ENCODE measurements at places on chromosomes 7 and 10.

- no peak for DNase-seq
These were observed 35.5 kb upstream of the DGKI start for GRCh38 chr7:137882261-137882668.

GRCh38 chr10:98758463-98758862 lies 311.7 kb upstream of the HPS1 start:
- no peak for DNase-seq

- no peak for DNase-seq
These were observed 74.2 kb downstream of the MALSU1 start for GRCh38 chr7:23373151-23374004.

DNA sequence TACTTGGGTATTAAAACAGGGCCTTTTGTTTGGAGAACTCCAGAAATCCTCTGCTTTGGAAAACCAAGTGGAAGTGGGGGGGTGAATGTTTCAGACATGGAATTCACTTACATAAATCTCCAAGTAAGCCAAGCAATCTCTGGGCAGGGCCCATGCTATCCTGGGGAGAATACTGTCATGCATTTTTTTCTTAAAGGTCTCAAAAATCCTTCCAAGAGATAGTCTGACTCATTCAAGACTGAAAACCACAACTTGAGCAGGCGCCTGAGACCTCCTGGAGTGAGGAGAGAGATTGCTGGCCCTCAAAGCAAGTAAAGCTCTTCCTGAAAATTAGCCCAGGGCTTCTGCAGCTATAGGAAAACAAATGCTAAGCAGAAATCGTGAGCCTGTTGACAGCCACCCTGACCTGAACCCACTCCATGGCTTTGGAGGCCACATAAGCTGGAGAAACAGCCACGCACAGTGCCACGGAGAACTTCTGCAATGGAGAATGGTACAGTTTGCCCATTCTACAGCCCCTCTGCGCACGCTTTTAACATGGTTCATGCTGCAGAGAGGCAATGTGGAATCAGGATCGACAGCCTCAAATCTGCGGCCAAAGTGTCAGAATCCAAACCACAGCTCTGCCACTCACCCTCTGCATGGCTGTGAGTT lies 203.1 kb upstream of the AUTS2 start:
- no peak for DNase-seq

GRCh38 chr10:117627561-117627960 lies 85.0 kb downstream of the EMX2 start:
- DNase-seq = no peak

DNA sequence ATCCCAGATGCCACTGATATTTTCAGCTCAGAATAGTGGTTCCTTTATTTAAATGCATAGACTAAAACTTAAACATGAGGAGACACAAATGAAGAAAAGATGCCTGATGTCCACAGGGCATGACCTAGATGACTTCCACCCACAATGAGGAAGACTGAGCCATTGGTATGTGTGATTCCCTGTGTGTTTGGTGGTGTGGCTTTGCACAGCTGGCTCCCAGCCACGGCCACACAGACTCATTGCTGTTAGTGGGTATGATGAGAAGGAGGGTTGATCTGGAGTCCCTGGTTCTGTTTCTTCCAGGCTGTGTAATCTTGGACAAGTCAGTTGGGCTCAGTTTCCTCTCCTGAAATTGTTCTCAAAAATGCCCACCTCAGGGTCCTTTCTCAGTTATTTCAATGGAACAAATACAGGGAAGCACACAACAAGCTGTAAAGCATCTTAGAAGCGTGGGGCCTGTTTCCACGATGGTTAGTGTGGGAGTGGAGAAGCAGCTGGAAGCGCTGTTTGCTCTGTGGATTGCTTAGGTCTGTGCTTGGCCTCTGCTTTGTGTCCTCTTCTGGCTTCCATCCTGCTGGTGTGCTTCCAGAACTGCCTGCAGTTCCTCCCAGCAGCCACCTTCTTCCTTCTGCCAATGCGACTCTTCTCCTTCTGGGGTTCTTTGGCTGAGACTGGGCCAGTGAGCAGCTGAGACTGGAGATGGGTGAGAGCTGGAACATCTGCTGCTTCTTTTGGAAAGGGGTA lies 303.7 kb downstream of the BMPER start:
- no peak for DNase-seq

DNA sequence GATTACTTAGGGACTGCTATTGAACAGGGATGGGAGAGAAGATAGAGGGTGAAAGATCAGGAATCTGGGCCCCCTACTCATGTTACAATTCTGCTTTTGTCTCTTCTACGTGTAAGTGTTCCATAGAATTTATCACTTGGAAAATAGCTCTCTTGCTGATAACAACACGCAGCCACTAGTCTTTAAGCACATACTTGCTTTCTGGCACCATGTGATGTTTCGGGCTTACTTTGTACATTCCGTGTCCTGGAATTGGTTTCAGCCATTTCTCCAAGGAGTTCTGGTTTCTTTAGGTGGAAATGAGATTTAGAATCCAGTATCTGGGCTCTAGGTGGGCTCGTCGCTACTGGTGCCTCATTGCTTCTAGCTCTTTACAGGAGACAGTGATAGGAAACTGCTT lies 59.7 kb downstream of the TFAM start:
- no peak for DNase-seq

- DNase-seq = no peak
These were observed at the start of gene FGFBP3 for GRCh38 chr10:91909117-91909677. FGFBP3 (minus strand) TSS chr10:91909486; CDS start chr10:91908969, 517 bp downstream.

GRCh38 chr7:27082171-27082570 lies 13.6 kb downstream of the HOXA1 start:
- no peak for DNase-seq

- DNase-seq = no peak
These were observed 350.7 kb downstream of the ELMO1 start for GRCh38 chr7:37097983-37098382.

DNA sequence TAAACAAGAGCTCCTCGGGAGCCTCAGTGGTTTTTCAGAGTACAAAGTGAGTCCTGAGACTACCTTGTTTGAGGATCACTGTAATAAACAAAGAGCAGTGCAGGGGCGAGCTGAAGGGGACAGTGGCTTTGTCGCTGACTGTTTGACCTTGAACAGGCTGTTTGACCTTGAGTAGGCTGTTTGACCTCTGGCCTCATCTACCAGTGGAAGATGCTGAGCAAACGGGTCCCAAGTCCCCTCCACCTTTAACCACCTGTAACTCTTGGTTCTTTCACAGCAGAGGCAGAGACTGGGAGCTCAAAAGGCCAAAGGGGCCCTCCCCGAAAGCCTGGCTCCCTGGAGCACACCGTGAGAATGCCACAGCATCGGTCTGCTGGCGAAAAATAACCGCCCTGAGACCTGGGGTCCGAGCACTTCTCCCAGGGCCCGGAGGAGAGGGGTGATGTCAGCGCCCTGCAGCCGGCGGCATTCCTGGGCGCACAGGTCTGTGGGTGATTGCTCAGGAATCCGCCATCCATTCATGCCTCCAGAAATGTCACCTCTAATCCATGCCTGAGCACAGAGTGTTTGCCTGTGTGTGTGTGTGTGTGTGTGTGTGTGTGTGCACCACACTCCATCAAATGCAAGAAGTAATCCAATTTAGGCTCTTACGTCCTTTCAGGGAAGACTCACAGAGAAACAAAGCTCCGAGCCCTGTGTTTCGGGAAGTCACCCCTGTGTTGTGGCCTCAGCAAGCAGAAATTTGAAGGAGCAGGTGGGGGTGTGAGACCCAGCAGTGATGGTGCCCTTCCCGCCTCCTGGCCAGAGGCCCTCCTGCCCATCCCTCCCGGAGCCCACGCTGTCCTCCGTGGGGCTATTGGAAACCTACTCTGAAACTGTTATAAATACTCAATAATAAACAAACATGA lies 66.5 kb downstream of the ASB13 start:
- no peak for DNase-seq

GRCh38 chr10:91575044-91575610 lies 57.7 kb downstream of the PPP1R3C start:
- DNase-seq = no peak

DNA sequence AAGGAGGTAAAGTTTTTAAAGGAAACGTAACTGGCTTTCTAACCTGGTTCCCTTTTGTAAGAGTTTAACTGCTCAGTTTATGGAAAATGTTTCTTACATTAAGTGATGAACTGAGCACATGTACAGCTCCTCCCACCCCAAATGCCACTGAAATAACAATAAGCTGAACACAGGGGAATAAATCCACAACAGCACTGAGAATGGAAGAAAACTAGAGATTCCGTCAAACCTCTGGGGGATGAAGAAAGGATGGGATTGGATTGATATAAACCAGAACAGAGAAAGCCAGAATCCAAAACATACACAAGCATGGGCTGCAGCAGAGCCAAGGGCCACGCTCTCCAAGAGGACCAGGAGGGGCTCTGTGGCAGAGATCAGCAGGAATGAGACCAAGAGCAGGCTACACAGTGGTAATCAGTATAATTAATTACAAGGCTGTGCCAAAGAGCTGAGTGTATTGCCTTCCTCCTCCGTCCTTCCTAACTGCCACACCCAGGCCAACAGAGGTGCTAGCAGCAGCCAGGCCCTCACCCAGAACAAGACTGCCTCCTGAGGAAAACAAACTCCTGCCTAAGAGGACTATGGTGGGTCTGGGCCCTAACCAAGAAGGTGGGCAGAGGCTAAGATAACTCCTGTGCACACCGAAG lies 73.9 kb downstream of the KIAA1549 start:
- no peak for DNase-seq

DNA sequence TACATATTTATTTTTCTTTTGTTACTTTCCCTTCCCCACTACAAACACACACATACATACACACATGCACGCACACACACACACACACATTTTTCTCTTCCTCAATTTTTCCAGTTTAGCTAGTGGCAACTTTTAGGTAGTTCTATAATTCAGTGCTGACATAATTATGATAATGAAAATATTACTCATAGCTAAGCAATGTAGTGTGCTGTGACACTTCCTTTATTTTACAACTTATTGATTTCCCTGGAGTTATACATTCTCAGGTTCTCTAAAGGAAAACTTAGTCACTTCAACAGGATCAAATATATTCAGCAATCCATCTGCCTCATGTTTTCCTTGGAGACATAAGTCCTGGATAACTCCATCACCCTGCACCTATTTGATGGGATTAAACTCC lies 151.6 kb downstream of the CACNA2D1 start:
- no peak for DNase-seq
